ENCODE measurements at places on chromosomes 5 and 9.

- DNase-seq: no peak
Measured at GRCh38 chr9:16628413-16628812, 242.1 kb downstream of the BNC2 start.

GRCh38 chr5:136639616-136640015, 274.3 kb upstream of the TRPC7 start:
- DNase-seq: no peak

GRCh38 chr5:15300141-15300540, 199.8 kb upstream of the FBXL7 start:
- no peak for DNase-seq

GRCh38 chr9:133560311-133560710, 25.8 kb downstream of the ADAMTSL2 start:
- DNase-seq: no peak

DNA sequence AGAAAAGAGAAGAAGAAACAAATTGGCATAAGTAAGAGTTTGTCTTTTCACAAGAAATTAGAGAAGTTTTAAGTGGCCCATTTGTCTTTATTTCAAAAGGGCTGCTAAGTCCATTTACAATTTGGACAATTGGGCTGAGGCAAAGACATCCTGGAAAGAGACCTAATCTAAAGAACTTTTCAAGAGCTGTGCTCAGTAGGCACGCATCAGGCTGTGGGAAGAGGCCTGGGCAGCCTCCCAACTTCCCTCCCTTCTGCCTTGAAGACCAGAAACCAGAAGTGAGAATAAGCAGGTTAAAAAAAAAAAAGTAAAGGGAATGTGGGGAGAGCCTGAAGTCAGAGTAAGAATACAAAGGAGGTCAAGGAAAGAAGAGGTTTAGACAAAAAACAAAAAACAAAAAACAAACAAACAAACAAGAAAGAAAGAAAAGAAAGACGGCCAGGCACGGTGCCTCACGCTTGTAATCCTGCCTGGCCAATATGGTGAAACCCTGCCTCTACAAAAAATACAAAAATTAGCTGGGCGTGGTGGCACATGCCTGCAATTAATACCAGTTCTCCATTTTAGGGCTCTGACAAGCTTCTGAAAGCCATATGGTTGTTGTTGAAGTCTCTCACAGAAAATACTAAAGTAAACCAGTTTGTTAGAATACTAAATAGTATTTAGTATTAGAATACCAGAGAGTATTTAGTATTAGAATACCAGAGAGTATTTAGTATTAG, 48.0 kb upstream of the CEP78 start:
- DNase-seq: no peak

GRCh38 chr5:89697581-89697980, 712.0 kb downstream of the CETN3 start:
- DNase-seq: no peak

DNA sequence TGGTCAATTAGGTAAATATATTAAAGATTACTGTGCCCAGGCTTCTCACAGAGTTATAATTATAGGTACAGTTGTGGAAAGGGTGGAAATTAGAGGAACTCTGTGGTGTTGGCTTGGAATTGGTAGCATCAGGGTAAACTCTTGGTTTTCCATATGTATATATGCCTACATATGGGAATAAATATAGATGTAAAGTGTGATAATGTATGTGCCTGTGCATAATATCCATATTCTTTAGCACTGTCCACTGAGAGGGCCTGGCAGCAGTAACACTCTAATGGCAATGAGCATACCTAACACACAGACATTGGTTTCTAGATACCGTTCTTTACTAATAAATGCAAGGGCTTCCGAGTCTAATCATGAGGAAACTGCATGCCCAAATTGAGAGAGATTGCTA, 4.0 kb upstream of the PTPDC1 start:
- DNase-seq: no peak

DNA sequence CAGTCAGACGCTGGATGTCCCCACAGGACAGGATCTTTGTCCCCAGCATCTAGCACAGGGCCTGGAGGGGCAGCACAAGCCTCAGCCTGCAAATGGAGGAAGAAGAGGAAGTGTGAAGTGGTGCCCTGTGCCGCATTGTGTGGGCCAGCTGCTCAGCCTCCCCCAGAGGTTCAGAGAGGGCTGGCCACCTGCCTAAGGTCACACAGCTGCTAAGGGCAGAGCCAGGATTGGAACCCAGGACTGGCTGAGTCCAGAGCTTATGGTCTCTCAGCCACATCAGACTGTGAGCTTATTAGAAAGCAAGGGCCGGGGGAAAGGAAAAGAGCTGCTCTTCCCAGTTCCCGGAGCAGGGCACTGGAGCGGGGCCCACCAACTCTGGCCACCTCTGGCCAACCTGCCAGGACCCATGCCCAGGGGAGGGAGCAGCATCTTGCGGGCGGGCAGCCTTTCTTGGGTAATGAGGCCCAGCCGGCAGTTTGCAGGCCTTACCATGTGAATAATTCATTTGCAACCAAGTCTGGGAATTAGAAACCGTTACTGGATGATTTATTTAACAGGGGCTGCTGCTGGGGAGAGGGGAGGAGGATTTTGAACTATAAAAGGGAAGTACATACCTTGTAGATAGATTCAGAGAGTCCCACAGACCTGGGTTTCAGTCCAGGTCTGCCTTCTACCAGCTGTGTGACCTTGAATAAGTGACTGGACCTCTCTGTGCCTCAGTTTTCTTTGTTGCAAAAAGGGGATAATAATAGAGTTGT, 11.6 kb upstream of the CRB2 start:
- no peak for DNase-seq

- DNase-seq: no peak
Measured at GRCh38 chr5:106415541-106415940, 1255.2 kb downstream of the EFNA5 start.

GRCh38 chr5:7242118-7242710, 153.7 kb upstream of the ADCY2 start:
- no peak for DNase-seq

GRCh38 chr9:133050142-133050541, 11.6 kb upstream of the CEL start:
- DNase-seq: no peak

- peak; percentile 47 for DNase-seq
Measured at GRCh38 chr9:127174386-127175318, 52.2 kb upstream of the ANGPTL2 start.

GRCh38 chr5:168899264-168899663, 320.1 kb upstream of the PANK3 start:
- no peak for DNase-seq

GRCh38 chr9:4062966-4063365, 236.9 kb downstream of the GLIS3 start:
- no peak for DNase-seq

- DNase-seq: no peak
Measured at GRCh38 chr5:177023303-177023664, 788 bp downstream of the ZNF346 start.

DNA sequence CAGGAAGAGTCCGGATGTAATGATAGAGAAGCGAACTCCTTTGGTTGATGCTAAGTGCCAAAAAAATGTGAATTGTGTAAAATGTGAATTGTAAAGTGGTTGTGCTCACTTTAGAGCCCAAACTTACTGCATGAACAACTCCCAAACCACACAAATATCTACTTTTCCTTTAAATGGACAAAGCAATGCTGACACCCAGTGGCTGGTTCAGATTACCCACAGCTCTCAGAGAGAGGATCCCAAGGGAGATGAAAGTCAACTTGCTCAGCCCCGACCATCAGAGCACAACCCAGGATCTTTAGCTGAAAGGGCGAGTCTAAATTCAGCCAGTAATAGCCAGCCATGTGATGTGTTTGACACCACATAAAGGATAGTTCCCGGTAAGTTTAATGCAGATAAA, 133.7 kb downstream of the NMUR2 start:
- DNase-seq: no peak

DNA sequence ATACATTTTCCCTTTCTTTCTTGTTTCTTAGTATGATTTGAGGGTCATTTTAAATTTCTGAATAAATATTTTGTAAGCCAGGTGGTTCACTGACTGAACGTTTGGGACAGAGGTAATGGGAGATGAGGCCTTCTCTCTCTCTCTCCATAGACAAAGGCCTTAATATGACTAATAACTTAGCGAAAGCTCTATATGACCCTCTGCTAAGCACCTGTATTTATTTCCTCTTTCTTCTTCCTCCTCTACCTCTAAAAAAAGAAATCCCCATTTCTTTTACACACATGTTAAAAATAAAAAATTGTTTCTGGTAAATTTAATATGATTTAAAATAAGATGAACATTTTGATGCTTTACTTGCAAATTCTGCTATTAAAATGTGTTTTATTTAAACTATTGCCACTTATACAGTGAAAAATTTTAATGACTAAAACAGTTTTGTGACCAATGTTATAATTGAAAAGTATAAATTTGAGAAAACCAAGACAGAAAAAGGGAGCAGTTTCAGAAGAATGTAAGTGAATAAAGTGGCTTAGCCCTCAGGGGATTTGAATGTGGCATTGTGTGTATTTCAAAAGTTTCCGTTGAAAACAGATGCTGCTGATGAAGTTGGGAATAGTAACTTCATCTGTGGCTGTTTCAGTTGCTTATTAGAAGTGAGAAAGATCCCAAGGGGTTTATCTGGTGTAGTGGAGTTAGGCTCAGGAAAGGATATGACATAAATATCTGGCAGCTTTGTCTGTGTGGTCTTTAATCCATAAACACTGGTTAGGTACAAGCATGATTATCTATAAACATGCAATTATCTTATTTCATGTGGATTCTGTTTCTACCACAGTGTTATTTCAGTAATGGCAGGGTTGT, 128.6 kb upstream of the GRHPR start:
- DNase-seq: no peak

GRCh38 chr5:61563401-61563800, 231.3 kb downstream of the ZSWIM6 start:
- no peak for DNase-seq

Measured in activated effector memory CD4-positive, alpha-beta T cell treated with anti-CD3 and anti-CD28 coated beads, Interleukin-2, amount 50 U/mL, for 16 hours (primary cell).